C1 segment of cervical spinal cord (tissue), 14 donors: ENCODE measurements at places on chromosomes 6 and 20.

DNA sequence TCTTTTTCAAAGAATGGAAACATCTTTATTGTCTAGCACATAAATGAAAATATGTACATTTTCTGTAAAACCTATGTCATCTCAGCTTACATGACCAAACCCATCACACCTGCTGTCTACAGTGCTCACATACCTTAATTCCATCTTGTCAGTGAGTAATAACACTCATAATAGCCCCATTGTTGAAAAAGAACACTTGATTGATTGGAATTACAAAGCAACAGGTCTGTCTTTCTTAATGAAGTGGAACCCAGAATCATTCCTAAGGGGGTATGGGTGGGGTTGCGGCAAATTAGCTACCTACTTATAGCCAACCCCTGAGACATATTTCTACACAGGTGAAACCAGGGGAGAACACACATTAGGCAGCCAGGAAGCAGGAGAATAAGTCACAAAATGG, 20.2 kb downstream of the ADGRF4 start:
- no peak for DNase-seq

GRCh38 chr20:24798930-24799705, 150.0 kb upstream of the CST7 start:
- DNase-seq, result no peak

GRCh38 chr6:134730013-134730412, 219.9 kb downstream of the ALDH8A1 start:
- no peak for DNase-seq

- no peak for DNase-seq
Observed at GRCh38 chr6:37822851-37823682, 3.5 kb downstream of the ZFAND3 start.

GRCh38 chr6:40181367-40181766, 247.1 kb upstream of the MOCS1 start:
- DNase-seq, result no peak

DNA sequence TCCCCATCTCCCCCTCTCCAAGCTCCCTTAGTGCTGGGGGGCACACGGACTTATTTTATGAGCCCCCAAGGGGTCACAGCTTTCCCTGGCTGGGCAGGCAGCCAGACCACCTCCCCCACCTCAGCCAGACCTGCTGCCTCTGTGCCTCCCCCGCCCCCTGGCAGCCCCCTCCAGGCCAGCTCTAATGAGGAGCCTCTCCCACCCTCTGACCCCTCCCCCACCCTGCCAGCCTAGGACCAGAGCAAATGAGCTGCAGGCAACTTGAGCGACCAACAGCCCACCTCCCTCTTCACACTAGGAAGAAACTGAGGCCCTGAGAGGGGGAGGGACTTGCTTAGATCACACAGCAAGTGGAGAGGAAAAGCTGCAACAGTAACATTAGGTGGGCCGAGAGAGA, 1.9 kb downstream of the GDF5 start:
- no peak for DNase-seq

DNA sequence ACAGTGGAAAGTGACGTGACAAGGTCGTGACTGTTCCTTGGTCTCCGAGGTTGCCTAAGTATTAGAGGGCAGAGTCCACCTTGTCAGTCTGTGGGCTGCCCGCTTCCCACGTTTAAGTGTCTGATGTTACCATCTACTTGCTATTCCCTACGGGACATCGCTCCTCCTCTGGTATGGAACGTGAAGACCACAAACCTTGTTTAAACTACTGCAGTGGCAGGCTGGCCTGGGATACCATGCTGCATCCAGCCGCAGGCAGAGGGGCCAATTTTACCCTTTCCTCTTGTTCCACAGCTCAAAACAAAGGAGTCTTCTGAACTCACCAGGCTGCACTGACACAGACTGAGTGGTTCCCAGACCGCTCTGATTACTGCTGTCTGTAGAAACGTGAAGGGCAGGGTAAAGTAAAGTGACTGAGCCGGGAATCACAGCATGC, 275.9 kb downstream of the FOXC1 start:
- no peak for DNase-seq

DNA sequence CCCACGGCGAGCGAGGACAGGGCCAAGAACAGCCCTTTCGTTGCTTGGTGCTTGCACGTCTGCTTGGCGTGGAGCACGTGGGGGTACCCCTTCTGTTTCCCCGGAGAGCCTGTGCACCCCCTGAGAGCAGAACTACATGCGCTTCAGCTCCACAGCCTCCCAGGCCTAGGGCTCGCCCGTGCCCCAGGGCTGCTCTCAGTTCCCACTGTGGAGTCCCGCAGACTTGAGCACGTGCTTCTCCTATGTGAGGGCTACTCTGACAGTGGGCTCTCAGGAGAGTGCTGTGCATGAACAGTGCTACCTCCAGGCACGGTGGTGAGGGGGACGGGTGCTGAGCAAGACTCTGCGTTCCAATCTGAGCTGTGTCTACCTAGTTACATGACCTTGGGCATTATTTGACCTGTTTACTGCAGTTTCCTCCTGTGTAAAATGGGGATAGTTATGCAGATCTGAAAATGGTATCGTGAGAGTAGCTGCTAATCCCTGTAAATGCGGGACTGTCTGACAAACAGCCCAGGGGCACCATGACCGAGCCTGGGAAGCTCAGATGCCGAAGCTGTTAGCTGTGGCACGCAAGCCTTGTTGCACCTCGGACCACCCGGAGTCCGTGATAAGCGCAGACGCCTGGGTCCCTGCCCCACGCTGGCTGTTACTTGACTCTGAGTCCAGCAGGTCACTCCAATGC, 82.4 kb downstream of the IRF4 start:
- no peak for DNase-seq

DNA sequence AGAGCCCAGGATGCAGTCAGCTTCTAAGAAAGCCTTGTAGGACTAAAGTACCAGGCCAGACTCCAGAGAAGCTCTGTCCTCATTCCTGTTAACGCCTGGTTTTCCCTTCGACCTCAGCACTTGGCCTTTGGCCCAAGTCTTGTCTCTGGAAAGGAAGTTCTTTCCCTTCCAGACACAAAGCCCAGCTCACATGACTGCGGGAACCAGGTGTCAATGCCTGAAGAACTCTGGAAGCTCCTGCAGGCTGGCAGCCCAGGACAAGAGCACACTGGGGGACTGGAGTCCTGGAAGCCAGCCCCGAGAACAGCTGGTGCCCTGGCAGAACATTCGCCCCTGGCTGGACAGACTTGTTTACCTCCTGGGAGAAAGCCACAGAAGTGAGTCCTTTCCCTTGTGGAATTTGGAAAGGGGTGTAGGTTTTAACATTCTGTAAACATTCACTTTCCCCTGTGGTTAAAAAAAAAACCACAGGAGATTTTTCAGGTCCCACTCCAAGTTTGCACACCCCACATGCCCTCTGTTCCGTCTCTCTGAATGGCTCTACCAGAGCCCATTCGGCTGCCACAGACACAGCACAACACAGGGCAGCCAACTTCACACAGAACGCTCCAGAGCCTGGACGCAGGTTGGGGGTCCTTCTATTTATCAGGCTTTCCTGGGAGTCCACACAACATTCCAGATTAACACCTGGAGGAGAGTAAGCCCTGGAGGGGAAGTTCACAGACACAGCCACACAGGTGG, 18.1 kb downstream of the ACSS1 start:
- DNase-seq, result peak; percentile 86

- no peak for DNase-seq
Observed at GRCh38 chr6:72826744-72827438, 205.0 kb downstream of the KCNQ5 start.

DNA sequence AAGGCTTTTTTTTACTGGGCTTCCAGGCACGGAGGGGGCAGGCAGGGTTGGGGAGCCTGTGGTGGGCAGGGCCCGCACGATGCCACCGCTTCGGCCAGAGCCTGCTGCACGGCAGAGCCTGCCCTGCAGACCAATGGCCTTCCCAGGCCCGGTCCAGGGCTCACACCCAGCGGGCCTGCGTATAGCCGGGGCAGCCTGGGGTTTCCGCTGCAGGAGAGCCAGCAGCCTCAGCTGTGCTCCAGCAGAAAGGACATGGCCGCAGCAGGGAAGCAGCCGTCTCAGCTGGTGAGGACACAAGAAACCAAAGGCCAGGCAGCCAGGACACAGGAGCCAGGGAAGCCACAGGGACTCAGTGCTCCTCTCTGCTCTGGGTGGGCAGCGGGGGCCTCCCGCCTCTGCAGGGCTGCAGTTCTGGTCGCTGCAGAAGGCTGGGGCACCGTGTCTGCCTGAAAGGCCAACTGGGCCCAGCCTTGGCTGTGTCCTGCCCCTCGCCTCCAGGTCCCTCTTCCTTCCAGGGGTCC, 90.6 kb downstream of the TTLL2 start:
- no peak for DNase-seq
